ENCODE measurements at places on chromosomes 6 and 20.

GRCh38 chr6:43544461-43544860 lies 27.6 kb downstream of the POLR1C start:
- no peak for DNase-seq

DNA sequence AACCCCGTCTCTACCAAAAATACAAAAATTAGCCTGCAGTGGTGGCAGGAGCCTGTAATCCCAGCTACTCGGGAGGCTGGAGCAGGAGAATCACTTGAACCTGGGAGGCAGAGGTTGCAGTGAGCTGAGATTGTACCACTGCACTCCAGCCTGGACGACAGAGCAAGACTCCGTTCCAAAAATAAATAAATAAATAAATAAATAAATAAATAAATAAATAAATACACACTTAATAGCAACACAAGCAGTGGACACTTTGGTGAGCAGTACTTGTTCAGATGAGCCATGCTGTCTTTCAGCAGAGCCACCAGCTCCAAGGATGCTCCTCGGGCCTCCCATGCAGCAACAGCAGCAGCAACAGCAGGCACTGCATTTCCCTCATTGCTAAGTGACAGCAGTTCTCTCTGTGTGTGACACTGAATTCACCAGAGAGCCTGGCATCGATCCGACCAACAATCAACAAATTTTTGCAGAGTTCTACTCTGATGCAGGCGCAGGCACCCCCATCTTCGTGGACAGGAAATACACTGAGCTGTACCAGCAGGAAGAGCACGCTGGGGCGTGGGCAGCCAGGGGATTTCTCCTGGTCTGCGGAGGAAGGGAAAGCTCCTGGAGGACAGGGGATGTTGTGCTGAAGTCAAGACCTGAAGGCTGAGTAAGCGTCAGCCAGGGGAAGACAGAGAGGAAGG lies 54.0 kb upstream of the SNX9 start:
- DNase-seq: no peak

GRCh38 chr6:157478926-157479325 lies 97.9 kb downstream of the ZDHHC14 start:
- no peak for DNase-seq

- DNase-seq: no peak
These were observed 779 bp downstream of the HEBP2 start for GRCh38 chr6:138404666-138405337.

- no peak for DNase-seq
These were observed 6.8 kb downstream of the ARID1B start for GRCh38 chr6:156783958-156784357.

DNA sequence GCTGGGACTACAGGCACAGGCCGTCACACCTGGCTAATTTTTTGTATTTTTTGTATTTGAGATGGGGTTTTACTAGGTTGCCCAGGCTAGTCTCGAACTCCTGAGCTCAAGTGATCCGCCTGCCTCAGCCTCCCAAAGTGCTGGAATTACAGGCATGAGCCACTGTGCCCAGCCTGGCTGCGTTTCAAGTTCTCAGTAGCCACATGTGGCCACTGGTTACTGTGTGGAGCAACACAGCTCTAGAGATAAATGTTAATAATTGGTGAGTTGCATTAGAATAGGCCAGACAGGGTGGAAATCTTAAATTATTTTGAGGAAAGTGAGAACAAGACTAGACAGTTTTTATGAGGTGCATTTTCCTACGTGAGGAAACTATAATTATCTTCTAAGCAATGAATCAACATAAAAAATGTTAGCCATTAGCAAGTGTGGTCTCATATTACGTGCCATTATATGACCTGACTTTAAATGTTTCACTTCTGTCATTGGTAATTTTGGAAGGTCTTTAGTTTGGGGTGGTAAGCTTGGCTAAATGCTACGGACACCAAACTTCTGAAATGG lies 129.6 kb downstream of the PLEKHG1 start:
- DNase-seq: no peak

GRCh38 chr6:145112711-145113148 lies 622.6 kb downstream of the EPM2A start:
- no peak for DNase-seq

- no peak for DNase-seq
These were observed 8.9 kb upstream of the ERVFRD-1 start for GRCh38 chr6:11120271-11121005.

DNA sequence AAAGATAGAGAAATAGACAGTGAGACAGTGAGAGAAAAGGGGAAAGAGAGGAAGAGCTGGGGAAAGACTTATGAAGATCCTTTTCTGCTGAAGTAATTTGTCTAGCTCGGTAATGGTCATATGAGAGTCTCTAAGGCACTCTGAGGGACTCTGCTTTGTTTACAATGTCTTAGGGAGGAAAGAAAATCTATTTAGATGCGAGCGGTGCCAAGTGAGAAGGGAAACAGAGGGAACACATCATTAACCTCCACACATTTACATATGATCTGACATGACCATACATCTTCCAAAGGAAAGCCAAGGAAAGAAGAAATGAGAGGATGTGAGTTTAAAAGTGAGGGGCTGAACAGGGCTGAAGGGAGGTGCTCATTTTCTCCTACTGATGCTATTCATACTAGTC lies 862.3 kb upstream of the CITED2 start:
- DNase-seq: no peak

DNA sequence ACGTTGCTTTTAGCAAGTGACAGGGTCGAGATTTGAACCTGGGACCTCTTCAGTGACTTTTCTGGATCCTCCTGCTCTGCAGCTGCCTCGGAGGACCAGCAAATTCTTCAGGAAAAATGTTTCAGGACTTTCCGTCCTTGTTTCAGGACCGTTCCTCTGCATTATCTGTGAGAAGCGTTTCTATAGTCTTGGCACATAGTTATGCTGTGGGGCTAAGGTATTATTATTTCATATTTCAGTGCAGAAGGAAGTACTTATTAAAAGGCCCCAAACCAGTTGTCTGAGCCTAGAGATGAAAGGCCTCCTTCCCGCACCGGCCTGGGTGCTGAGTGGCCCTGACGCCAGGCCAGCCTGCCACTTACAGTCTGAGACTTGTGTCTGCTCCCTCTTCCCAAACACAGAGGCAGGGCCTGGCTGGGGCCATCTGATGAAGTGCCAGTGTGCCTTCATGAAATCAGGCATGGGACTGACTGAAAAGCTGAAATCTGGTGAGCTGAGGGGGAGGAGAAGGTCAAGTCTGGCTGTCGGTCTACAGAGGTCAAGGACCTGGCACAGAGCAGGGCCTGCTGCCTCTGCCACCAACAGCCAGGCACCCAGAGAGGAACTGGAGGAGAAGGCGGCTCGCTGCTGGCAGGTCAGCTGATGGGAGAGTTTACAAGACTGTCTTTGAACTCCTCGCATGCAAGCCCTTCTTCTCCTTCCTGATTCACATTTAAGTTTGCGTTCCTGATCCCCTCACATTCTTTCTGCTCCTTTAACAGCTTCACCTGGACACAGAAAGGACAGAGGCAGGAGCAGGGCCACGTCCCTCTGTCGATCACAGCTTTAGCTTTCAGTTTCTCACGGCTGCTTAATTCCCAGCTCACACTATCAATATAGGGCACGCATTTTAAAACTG lies 8.9 kb upstream of the QKI start:
- DNase-seq: no peak

GRCh38 chr6:3997177-3997770 lies 81.7 kb downstream of the FAM217A start:
- DNase-seq: no peak

DNA sequence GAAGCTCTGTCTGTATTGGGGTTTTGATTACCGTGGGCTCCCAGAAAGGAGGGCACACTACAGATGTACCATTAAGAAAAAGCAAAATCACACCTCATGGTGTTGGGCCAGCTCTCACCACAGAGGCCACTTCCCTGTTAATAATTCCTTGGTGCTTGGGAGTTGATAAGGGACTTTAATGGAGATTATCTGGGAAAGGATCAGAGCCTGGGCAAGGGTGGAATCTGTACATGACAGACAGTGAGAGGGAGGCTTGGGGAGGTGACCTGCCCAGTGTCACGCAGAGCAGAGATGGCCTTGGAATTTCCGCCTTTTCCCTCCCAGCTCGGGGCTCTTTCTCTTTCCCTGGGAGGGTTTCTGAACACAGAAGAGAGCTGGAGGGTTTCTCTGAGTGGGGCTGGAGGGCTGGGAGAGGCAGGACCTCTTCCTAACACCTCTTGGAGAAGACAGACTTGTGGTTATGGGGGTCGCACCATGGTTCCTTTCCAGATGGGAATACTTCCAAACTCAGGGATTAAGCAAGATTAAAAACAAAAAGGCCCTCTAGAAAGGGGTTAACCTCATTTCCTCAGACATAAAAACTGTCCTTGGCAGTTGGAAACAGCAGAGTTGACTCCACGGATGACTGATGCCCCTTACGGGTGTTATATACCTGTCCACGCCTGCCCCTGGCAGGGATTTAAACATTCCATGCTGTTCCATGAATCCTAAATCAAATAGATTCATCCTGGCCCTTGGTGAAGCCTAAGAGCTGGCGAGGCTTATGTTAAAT lies 16.8 kb upstream of the KCNK16 start:
- no peak for DNase-seq

GRCh38 chr20:47343007-47343472 lies 13.5 kb downstream of the ZMYND8 start:
- no peak for DNase-seq

- peak; percentile 75 for DNase-seq
These were observed 746 bp downstream of the BACH2 start for GRCh38 chr6:90295854-90296340.

DNA sequence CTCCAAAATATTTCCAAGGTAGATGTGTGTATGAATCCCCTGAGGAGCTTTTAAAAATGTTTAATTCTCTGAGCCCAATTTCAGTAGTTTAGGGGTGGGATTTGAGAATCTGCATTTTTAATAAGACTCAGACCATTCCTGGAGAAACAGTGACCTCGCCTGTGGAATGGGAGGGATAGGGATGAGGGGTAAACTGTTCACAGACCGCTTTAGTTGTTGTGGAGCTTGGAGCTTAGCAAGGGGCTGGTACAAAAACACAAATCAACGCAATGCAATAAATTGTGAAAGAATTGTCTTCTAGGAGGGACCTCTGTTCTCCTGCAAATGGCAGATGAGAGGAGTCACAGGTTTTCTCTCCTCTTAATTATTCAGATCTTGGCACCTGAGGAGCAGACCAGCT lies 239.3 kb upstream of the SULF2 start:
- no peak for DNase-seq

GRCh38 chr6:52984247-52984646 lies 10.8 kb downstream of the GSTA4 start:
- DNase-seq: no peak

DNA sequence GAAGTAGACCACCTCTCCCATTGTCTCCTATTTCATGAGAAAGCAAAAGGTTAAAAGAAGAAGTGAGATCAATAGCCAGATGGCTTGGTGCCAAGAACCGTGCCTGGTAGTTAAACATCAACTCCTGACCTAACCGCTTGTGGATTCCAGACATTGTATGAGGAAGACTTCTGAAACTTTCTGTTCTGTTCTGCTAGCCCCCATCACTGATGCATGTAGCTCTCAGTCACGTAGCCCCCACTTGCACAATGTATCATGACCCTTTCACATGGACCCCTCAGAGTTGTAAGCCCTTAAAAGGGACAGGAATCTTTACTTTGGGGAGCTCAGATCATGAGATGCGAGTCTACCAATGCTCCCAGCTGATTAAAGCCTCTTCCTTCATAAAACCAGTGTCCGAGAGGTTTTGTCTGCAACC lies 301.2 kb downstream of the RNGTT start:
- DNase-seq: no peak

DNA sequence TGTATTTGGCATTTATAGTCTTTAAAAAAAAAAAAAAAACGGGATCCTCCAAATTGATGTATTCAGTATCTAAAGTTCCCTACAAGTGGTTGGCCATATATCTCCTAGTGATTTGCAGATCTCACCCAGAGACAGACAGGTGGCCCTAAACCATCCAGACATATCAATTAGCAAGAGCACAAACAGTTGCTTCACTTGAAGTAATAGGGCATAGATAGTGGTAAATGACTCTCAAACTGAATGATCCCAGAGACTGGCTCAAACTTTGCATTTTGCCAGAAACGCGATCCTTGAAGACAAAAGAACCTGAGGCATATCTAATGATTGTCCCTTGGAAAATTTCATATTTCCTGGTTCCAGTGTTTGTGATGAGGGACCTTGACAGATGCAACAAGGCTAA lies 54.6 kb downstream of the HMGCLL1 start:
- DNase-seq: no peak

- no peak for DNase-seq
These were observed 233.3 kb downstream of the TINAG start for GRCh38 chr6:54541541-54541940.

DNA sequence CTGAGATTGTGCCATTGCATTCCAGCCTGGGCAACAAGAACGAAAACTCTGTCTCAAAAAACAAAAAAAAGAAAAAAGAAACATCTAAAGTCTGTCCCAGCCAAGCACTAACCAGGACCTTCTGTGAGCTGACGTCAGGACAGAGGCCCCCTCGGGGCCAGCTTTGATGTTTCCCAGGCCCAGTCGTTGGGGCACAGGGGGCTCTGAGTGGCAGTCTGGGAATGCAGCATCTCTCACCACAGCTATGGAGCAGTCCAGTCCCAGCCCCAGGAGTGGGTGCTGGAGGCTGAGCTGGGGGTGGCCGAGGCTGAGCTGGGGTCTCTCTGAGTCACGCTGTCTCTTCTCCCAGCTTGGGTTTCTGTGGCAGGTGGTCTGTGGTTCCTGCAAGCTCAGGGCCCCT lies 46.0 kb upstream of the SRF start:
- no peak for DNase-seq

- no peak for DNase-seq
These were observed 596.8 kb downstream of the TFAP2B start for GRCh38 chr6:51415501-51415900.

DNA sequence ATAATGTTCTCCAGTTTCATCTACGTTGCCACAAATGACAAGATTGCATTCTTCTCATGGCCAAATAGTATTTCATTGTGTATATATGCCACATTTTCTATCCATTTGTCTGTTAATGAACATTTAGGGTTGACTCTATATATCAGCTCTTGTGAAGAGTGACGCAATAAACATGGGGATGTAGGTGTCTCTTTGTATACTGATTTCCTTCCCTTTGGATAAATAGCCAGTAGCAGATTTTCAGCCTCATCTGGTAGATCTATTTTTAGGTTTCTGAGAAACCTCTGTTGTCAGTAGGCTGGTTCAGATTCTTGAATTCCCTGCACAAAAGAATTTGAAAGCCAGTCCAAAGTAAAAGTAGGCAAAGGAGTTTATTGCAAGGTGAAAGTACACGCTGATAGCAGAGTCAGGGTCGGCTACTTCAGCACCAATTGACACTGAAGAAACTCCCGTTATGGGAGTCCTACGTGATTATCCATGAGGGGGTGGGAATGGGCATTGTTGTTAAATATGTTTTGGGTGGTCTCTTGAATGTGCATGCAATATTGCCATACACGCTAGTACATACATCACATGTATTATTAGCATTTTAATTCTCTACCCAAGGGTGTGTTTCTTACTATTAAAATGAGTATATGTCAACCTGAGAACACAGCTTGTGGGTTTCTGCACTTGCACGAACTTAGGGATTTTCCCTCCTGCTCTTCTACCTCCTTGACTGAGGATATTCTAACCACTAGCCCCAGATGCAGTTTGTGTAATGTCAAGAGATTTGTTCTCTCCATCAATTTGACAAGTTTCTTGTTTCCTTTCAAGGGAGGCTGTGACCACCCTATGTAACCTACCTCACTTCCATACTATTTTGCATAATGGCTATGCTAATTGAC lies 14.4 kb upstream of the SLC17A2 start:
- DNase-seq: no peak

- DNase-seq: peak; percentile 53
These were observed 12.1 kb downstream of the TRIM31 start for GRCh38 chr6:30100585-30101443.
